ENCODE measurements at places on chromosomes 7 and 10.

GRCh38 chr7:143046426-143046851 is 5.7 kb upstream of the OR6V1 start:
- DNase-seq: no peak

DNA sequence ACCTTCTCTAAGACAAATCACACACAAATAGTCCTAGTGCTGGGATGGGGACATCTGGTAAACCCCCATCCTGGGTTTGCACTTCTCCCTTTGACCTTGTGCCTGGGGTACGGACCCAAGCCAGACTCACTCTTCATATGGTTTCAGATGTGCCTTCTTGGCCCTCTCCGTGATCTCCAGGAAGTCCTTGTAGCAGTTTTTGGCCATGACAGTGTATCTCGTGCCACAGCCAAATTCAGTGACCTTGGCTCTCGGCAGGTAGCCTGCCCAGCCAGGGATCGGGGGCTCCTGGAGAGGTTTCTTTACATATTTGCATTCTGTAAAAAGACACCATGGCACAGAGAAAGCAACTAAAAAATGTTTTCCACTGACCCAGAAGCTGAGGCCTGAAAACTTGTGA is 43.9 kb downstream of the PNLIPRP2 start:
- no peak for DNase-seq

- DNase-seq: no peak
These were observed 257.0 kb upstream of the MINDY3 start for GRCh38 chr10:16117305-16117695.

GRCh38 chr7:158704524-158705233 is at the start of gene NCAPG2:
Gene NCAPG2 (minus strand): TSS chr7:158704804. CDS start chr7:158701899, 2,905 bp downstream.
- DNase-seq: peak; percentile 86

DNA sequence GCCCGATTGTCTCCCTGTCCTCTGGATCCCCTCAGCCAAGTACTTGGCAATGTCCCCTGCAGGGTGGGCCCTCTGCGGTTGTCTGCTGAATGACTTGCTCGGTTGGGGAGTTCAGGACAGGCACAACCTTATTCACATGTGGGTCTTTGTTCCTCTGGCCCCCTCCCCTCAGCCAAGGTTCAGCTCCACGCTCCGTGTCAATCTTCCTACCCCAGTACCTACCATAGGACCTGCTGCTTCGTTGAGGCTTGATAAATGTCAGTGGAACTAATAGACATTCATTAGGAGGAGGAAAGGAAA is 7.1 kb downstream of the CPA5 start:
- DNase-seq: no peak

DNA sequence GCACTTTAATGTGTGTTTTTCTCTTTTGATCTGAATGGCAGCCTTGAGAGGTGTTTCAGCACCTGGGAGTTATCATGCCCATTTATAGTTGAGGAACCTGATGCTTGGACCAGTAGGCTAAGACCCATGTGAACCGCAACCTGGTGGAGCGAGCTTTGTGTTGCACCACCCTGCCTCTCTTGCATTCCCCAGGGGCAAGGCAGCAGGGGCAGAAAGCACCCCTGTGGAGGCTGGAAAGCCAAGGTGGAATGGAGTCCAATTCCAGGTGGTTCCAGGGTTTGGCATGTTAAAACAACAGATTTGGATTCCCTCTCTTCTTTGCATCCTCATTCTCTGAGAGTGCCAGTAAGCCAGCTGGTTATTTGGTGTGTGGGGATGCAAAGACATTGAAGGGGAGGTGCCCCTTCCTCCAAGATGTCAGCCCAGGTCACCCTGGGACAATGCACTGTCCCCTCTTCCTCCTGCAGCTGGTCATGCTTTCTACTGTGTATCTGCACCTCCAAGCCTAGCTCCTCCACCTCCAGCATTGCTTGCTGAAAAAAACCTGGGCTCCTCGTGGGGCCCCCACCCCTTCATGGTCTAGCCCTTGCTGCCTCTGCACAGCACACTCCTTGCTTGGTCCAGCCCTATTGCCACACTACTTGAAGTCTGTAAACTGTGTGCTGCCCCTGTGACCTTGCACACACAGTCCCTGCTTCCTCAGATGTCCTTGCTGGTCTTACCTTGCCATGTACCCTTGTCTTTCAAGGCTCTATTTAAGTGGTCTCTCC is 5.6 kb upstream of the CDH23 start:
- no peak for DNase-seq

DNA sequence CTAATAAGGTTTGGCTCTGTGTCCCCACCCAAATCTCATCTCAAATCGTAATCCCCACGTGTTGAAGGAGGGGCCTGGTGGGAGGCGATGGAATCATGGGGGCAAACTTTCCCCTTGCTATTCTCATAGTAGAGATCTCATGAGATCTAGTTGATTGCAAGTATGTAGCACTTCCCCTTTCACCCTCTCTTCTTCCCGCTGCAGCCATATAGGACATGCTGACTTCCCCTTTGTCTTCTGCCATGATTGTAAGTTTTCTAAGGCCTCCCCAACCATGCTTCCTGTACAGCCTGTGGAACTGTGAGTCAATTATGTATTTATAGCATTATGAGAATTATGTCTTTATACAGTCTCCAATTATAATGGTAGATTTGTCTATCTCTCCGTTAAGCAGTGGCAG is 594.5 kb downstream of the ACTR3B start:
- no peak for DNase-seq

DNA sequence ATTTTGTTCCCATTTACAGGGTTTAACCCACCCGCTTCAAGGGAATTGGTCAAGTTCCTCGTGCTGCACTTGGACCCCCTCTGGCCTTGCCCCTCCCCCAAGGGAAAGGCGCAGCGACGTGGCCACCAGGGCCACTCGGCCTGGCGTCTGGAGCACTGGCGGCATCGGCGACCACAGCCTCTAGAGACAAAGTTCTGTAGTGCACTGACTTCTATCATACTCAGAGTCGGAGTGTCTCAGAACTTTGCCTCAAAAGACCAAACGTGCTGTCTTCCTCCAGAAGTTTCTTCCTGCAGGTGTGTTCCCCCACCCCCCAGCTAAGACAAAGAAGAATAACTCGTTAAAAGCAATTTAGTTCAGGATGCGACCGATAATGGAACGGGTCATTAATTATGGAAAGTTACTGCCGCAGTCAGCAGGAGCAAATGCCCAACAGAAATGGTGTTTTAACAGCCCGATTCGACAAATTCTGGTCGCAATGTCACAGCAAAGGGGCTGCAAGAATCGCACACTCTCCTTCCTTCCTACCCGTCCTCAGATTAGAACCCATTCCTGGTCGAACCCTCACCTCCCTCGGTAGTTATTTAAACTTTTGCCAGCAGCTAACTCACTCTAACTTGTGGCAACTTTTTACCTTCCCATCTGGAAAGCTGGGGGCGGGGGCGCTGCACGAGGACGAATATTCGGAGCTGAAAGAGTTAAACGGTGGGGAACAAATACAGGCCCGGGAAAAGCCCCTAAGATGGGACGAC is 202.1 kb upstream of the NFE2L3 start:
- DNase-seq: no peak

GRCh38 chr10:126420567-126421300 is 32.5 kb upstream of the ADAM12 start:
- DNase-seq: no peak

- no peak for DNase-seq
These were observed 62.3 kb upstream of the CTBP2 start for GRCh38 chr10:125222515-125223308.

DNA sequence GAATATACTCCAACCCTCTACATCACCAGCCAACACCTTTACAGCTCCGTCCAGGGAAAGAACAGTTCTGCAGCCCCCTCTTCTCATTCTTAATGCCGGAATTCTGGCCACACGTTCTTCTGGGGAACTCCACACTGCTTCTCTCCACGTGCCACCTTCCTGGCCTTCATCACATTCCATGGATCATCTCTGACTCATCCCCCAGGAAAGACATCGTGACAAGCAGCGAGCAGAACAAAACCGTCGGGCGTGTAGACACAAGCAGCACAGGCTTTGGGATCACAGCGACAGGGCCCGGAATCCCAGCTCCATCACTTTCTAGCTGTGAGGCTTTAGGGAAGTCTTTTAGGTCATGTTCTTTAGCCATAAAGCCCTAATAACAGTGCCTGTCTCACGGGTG is 590.3 kb upstream of the FOXK1 start:
- no peak for DNase-seq

DNA sequence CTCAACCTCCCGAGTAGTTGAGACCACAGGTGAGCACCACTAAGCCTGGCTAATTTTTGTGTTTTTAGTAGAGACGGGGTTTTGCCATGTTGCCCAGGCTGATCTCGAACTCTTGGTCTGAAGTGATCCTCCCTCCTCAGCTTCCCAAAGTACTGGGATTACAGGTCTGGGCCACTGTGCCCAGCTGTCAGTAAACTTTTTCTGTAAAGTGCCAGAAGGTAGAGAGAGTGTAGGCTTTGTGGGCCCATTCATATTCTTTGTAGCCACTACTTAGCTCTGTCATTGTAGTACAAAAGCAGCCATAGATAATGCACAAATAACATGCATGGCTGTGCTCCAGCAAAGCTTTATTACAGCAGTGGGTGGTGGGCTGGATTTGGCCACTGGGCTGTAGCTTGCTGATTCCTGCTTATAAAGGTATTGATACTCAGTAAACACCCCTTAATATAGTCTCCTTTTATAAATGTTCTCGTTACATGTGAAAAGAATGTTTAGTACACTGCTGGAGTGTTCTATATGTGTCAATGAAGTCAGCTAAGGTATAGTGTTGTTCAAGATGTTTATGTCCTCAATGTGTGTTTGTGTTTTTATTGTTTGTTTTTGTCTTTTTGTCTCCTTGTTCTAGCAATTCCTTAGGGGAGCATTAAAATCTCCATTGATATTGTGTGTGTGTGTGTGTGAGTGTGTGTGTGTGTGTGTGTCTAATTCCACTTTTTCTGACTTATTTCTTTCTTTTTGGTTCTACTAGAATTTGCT is 644.7 kb upstream of the DPP6 start:
- DNase-seq: no peak

DNA sequence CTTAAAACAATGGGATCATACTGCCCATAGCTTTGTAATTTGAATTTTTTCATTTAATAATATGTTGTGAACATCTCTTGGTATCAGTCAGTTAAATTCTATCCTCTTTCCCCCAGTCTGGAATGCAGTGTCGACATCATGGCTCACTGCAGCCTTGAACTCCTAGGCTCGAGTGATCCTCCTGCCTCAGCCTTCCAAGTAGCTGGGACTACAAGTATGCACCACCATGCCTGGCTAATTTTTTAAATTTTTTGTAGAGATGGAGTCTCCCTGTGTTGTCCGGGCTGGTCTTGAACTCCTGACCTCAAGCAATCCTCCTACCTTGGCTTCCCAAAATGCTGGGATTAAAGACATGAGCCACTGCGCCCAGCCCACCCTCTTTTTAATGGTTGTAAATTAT is 34.6 kb downstream of the MPLKIP start:
- no peak for DNase-seq

GRCh38 chr10:110618230-110618610 is 25.9 kb upstream of the RBM20 start:
- DNase-seq: no peak

Measured in NCI-H524 treated with DMSO at 0.1 percent for 48 hours (cell line).